ENCODE measurements at places on chromosomes 1 and 21. TPM values are rescaled to one million over a fixed set of nuclear protein-coding genes. Genes with fewer than 3 reads are reported as not detected.
A peak's percentile ranks its signal among the peaks of the same experiment; 100 is the strongest.

Gene PGLYRP3
- polyA plus RNA-seq = not detected

Gene GPATCH3
- polyA plus RNA-seq = 13.0 TPM

Gene CD84
- polyA plus RNA-seq = not detected

Gene ATP5PB
- 260 TPM for polyA plus RNA-seq

Gene LRRC53
- not detected for polyA plus RNA-seq

Gene MYOG
- not detected for polyA plus RNA-seq

Gene DMRTA2
- polyA plus RNA-seq = not detected

DNA sequence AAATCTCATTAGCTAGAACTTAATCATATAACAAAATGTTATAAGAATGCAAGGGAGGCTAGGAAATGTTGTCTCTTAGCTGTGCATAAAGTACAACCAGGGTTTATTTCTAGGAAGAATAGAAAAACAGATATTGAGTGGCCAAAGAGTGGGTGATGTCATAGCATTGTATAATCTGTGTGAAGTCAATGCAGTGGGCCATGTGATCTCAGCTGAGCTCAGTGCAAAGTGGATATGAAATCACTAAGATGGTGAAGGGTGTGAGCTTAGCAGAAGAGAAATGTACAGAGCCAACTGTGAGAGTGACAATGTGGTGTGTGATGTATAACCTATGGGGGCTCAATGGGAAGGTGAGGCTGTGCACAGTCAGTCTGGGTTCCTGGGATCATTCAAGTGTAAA is 29.7 kb upstream of the DUSP23 start:
- no peak for DNase-seq

DNA sequence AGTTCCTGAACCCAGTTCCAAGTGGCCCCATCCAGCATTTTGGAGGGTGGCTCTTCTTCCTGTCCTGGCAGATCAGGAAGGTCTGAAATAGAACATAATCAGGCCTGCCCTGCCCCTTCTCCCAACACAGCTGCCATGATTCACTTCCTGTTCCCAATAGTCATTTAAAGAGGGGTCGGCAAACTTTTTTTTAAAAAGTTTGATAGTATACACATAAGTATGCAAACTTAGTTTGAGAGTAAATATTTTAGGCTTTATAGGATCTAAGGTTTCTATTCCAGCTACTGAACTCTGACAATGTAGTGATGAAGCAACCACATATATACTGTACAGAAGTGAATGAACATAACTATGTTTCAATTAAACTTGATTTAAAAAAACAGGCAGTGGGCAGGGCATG is 66.4 kb downstream of the LUZP1 start:
- no peak for DNase-seq

GRCh38 chr1:203173566-203173965 is 2.1 kb downstream of the MYBPH start:
- DNase-seq = no peak

DNA sequence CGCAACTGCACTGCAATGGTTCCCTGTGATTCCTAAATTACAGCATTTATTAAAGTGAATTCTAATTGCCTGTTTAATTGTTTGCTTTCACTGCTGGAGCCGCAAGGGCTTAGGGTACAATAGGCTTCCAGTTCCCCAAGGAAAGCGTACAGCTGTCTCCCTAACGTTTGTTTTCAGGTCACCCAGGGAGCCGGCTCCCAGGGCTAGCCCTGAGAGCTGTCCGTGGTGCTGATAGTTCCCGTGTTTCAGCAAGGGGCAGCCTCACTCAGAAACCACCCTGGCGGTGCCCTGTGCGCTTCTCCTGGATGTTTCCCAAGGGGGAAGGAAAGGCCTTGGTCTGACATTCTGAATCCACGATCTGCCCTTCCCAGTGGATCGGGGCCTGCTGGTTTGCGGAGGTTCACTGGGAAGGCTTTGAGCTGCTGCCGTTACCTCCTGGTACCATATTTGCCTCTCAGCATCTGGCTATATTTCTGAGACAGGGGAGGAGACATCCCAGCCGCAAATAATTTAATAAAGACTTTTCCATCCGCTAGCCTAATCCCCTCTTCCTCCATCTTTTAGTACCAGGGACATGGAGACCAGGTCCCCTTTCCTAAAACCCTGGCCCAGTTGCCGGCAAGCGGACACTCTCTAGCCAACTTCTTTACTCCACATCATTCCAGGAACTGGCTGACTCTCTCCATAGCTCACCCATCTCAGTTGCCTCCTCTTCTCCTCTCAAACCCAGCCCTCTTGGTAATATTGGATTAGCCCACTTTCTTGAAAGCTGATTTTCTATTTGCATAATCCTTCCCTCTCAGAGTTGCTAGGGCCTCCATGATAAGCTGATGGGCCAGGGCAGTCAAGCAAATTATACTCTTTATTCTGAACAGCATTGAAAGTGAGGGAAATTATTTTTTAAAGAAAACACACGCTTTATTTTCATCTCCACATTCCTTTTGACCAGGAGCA is 149.0 kb downstream of the IGSF21 start:
- peak; percentile 96 for DNase-seq

DNA sequence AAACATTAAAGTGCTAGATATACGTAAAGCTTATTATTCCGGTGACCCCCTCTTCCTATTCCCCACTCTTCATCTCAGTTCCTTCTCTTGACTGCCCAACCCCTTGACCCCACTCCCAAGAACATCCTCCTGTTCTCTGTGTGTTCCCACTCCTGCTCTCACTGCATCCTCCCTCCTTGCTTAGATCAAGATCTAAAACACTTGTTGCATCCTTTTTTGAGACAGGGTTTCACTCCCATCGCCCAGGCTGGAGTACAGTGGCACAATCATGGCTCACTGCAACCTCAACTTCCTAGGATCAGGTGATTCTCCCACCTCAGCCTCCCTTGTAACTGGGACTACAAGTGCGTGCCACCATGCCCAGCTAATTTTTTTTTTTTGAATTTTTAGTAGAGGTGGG is 13.5 kb downstream of the ATP2B4 start:
- no peak for DNase-seq

DNA sequence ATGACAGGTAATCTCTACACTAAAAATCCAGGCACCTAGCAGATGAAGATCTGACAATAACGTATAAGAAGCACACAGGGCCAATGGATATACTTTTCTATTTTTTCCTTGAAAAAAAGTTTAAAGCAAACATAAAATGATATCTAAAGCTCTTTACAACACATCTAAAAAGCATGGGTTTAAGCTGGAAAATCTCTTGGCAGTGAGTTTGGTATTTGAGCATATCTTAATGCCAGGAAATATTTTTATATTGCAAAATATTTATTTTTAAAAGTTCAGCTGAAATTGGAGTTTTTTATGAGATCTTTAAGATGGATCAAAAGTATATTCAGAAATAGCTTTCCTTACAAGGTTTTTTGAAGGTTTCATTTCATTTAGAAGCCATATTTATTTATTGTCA is 40.5 kb downstream of the SLC5A9 start:
- no peak for DNase-seq

DNA sequence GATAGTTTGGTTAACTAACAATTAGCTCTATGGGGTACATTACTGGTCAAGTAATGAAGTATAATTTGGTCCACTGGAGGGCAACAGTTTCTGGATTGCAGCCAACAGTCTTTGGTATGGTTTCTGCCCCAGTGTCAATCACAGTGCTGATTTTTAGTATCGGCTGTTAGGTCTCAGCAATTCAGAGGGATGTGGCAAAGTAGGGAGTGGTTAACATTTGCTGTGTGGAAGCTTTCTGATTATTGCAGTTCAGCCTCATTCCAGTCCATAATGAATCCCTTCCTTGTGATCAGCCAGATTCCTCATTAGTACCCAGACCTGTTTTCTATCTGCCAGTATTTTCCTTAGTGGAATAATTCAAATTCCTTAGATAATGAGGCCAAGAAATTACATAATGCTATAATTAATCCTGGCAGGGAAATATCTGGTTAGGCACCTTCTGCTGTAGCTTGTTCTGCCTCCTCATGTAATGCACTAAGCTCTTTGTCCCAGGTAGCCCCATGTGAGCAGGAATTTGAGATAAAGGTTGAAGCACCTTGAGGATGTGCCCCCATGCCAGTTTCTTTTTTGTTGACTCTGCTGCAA is 14.0 kb downstream of the F3 start:
- peak; percentile 45 for DNase-seq

DNA sequence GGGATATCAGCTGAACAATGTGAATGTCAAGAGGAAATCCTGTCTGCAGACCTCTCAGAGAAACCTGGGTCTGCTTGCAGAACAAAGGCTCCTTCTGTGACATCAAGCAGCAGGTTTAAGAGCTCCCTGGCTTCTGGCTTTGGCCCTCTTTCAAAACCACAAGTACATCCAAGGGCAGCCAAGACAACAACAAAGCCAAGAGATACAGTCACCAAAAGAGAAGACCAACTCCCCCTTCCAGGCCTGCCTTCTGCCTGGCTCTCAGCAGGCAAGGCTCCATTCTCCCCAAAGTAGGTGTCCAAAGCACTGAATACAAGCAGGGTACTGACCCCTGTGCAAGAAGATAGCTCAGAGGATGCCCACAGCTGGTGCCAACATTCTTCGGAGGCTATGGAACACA is 11.5 kb downstream of the BCAR3 start:
- DNase-seq = no peak

DNA sequence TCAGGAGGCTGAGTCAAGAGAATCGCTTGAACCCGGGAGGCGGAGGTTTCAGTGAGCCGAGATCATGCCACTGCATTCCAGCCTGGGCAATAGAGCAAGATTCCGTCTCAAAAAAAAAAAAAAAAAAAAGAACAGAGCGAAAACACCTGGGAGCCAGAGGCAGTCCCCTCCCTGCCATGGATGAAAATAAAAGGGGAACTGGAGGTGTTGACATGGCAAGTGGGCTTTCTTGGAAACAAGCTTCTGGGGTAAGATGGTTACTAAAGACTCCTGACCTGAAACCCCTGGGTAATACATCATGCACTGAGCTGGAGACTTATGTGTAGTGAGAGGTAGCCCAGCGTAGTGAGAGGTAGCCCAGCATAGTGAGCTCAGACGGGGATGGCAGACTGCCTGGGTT is 31.6 kb downstream of the ADCY10 start:
- DNase-seq = no peak

DNA sequence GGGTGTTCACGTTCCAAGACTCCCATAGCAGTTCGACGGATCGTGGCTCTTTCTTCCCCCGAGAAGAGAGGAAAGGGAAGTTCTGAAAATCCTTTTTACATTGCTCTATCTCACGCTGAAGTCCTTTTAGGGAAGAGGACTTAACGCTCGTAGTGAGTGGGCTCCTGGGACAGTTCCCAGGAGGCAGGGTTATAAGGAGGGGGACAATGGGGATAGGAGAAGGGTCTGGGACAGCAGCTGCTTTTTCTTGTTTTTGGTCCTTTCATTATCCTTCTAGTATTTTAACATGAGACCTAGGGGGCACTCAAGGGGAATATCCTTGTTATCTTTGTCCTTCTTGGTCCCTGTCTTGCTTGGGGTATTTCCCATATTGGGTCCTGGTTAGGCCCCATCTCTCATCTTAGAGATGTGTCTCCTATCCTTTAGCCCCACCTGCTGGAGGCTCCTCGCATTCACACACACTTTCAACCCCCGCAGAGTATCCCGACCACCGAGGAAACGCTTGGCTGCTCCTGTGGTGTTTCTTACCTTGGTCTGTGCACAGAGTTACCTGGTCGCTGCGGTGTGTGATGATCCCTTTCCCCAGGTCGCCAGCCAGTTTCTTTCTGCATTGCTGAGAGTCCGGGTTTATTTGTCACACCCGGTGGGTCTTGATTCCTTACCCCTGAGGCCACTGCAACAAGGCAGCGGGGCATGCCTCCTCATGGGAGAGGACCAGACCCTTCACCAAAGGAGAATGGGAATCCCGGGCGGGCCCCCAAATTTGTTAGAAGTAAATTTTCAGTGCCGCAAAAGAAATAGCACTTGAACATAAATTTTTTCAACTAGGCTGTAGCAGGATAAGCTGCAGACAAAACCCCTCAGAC is 29.7 kb downstream of the SCCPDH start:
- DNase-seq = peak; percentile 93

- DNase-seq = peak; percentile 9
Observed at GRCh38 chr1:186841599-186841998, 12.8 kb downstream of the PLA2G4A start.

DNA sequence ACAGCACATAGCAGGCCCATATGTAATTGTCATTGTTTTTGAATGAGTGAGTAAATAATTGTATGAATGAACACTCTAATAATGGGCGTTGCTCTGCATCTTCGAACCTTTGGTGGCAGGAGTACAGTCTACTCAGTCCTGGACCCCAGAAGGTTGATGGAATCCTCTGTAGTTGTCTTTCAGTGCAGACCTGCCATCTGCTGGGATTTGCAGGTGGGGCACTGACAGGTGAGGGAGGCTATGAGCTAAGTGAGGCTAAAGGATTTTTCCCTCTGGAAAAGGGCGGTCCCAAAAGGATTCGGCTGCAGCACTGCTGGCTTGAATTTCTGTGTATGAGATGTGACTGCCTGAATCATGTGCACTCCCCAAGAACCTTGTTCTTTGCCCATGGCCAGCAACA is 53.4 kb downstream of the PLXNA2 start:
- DNase-seq = peak; percentile 39

- DNase-seq = no peak
Observed at GRCh38 chr1:83583351-83584014, 415.4 kb downstream of the TTLL7 start.

GRCh38 chr1:34361781-34362357 is 185.2 kb downstream of the C1orf94 start:
- DNase-seq = no peak

GRCh38 chr1:106571109-106571508 is 485.4 kb upstream of the PRMT6 start:
- DNase-seq = peak; percentile 3

GRCh38 chr1:24793447-24794129 is 48.3 kb downstream of the CLIC4 start:
- DNase-seq = no peak
